ENCODE measurements at places on chromosomes 2 and 18.

- no peak for DNase-seq
Measured at GRCh38 chr18:9916808-9917207, 3.0 kb downstream of the VAPA start.

DNA sequence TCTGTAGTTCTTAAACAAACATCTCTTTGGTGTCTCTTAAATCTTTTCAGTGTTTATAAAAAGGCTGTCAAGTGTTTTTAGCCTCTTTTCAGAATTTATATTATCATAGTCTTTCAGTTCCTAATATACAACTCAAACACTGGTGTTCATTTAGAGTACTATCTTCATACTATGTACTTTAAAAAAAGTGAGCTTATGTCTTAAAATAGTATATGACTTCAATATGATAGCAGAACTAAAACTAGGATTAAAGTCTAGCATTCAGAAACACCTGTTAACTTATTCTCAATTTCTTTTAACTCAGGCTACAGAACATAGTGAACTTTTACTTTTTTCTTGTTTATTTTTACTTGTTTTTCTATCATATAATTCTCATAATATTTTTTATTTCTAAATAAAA lies 14.7 kb upstream of the IKZF2 start:
- DNase-seq: no peak

- no peak for DNase-seq
Measured at GRCh38 chr2:172234716-172235691, 132.3 kb upstream of the DLX2 start.

- DNase-seq: peak; percentile 80
Measured at GRCh38 chr2:216775043-216775453, 79.7 kb upstream of the IGFBP5 start.

GRCh38 chr2:215729985-215730620 lies 283.2 kb downstream of the MREG start:
- no peak for DNase-seq

GRCh38 chr18:45324495-45325113 lies 290.7 kb upstream of the SLC14A2 start:
- peak; percentile 22 for DNase-seq

DNA sequence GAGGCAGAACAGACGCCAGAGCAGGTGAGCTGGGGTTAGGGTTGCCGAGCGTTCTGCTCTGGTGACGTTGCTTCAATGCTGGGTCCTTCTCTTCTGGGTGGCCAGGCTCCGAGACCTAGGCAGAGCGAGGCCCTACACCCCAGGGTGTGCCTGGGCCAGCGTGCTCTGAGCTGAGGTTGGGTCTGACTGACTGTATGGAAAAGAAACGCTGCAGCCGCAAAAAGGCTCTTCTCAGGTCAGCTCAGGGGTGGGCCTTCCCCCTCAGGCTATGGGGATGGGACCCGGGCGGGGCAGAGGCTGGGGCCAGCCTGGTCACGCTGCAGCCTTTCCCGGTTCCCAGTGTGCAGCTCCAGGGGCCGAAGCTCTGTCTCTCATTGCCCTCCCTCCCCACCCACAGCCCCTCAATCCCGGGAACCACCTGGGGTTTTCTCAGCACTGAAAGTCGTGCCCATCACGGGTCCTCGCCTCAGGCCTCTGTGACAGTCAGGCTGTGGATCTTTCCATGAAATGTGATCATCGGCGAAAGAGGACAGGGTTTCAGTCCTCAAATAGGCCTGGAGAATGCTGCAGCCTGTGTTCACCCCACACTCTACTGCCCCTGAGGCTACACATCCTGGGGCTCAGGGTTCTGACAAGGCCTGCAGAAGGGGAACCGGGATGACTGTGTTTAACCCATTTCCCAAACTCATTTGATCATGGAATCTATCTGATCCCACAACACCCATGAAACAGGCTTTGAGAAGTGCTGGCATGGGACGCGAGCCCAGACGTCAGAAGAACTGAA lies 19.4 kb downstream of the CYP26B1 start:
- DNase-seq: no peak

- no peak for DNase-seq
Measured at GRCh38 chr2:8566155-8566670, 115.6 kb upstream of the ID2 start.

DNA sequence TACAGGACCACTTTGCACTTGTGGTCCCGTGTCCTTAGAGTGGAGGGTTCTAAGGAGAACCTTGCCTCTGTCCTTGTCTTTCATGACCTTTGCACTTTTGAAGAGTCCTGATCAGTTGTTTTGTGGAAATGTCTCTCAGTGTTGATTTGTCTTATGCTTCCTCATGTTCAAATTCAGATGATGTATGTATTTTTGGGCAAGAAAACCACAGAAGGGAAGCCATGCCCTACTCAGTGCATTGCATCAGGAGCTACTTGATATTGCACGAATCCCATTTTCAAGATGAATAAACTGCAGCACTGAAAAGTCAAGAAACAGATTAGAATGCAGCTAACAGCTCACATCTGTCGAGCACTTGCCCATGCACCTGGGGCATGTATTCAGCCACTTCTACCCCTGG lies 152.2 kb downstream of the INHBB start:
- no peak for DNase-seq

- no peak for DNase-seq
Measured at GRCh38 chr18:43572163-43572562, 294.9 kb upstream of the SYT4 start.

DNA sequence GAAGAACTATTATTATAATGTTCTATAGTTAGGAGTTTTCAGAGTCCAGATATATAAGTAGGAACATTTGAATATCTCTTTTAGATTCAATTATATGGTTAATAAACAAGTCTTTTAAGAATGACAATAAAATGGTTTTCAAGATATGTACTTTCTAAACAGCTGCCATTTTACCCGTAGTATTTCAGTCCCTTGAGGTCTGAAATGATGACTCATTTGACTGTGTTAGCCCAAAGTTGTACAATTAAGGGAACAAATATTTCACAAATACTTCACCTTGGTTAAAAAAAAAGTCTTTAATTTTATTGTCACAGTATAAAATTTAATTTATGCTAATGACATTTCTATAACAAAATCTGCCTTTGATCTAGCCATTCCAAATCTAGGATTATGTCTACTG lies 91.6 kb upstream of the TANK start:
- DNase-seq: no peak
